ENCODE measurements at places on chromosomes 12 and 14.

DNA sequence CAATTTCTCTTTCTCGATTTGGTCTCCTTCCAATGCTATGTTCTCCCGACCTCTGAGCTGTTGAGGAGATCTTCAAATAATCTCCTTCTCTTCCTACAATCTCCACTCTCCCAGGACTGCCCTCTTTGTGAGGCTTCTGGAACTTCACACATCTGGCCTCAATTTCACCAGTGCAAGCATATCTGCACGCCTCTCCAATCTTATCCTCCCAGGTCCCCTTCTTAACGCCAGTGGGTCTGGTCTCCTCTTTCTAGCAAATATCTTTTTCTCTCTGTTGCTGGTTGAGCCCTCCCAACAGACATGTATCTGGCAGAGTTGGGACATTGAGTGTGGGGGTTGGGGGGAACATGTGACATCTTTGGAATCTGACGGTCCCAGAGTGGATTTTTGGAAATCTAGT, 17.9 kb downstream of the RTL1 start:
- no peak for DNase-seq

GRCh38 chr12:132477017-132477702, 12.8 kb upstream of the FBRSL1 start:
- DNase-seq = no peak

- DNase-seq = no peak
These were observed 72.9 kb downstream of the BLTP3B start for GRCh38 chr12:100069795-100070194.

- DNase-seq = no peak
These were observed 916 bp upstream of the PAWR start for GRCh38 chr12:79691511-79692248.

GRCh38 chr12:85441741-85442140, 161.7 kb downstream of the ALX1 start:
- no peak for DNase-seq

DNA sequence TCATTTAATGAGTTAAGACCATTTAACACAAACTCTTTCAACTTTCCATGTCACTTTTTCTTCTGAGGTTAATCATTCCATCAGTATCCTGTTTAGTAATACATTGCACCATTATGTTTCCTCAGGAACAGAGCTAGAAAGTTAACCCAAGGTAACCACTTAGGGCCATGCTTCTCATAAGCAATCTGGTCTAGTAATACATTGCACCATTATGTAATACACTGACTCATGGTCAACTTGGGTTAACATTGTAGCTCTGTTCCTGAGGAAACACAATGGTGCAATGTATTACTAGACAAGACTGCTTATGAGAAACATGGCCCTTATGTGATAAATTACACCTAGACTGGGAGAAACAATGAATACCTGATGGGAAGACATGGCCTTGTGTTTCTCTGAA, 21.7 kb downstream of the ERH start:
- no peak for DNase-seq

GRCh38 chr14:58395562-58395811, 243 bp upstream of the TOMM20L start:
- DNase-seq = no peak

DNA sequence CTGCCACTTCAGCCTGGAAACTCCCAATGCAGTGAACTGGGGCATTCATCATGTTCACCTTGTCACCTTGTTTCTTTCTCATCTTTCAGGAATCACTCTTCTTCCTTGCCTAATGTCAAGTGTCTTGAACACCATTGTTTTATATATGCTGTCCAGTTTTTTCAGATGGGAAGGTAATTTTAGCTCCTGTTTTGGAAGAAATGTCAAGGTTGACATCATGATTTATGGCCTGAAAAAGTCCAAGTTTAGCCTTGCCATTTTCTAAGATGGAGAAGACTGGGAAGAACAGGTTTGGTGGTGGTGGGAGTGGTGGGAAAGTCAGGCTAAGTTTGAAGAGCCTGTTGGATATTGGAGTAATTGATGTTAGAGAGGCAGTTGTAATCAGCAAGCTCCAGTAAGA, 54.0 kb downstream of the ADCK1 start:
- no peak for DNase-seq

DNA sequence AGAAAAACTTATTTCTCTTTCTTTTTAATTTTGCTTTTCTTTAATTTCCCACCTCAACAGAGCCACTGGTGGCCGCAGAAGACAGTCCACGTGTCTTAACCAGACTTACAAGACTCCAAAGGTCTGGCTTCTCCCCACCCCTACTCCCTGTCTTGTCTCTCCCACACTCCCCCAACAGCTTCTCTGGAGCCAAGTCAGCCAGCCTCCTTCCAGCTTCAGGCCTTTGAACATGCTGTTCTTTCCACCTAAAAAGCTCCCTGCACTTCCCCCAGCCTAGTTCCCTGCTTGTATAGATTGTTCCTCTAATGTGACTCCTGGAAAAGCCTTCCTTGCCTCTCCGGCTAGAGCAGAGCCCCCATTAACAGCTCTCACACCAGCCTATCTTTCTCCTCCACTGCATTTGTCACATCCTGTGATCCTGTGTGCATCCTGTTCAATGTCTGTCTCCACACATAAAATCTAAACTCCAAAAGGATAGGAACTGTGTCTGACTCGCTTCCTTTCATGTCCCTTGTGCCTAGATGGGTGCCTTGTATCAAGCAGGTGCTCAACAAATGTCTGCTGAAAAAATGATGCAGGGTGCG, 7.8 kb upstream of the DYNLL1 start:
- DNase-seq = no peak

- no peak for DNase-seq
These were observed 123.5 kb downstream of the CAPZA3 start for GRCh38 chr12:18861287-18861858.

GRCh38 chr14:23389396-23389795, 12.6 kb downstream of the CMTM5 start:
- no peak for DNase-seq
